ENCODE measurements at places on chromosomes 1 and 21.

DNA sequence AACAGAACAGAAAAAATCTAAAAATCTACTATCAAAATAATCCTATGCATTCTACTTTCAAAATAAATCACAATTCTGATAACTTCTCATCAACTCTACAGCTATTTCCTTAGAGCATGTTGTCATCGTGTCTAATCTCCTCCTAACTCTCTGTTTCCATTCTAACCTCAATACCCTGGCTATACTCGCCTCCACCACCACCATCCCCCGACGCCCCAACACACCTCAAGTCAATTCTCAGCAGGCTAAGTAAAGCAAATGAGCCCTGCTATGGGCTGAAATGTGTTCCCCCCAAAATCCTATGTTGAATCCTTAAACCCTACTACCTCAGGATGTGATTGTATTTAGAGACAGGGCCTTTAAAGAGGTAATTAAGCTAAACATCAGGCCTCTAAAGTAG, 34.6 kb downstream of the NRDC start:
- DNase-seq = peak; percentile 4

GRCh38 chr1:191022856-191023255, 545.2 kb upstream of the BRINP3 start:
- no peak for DNase-seq

DNA sequence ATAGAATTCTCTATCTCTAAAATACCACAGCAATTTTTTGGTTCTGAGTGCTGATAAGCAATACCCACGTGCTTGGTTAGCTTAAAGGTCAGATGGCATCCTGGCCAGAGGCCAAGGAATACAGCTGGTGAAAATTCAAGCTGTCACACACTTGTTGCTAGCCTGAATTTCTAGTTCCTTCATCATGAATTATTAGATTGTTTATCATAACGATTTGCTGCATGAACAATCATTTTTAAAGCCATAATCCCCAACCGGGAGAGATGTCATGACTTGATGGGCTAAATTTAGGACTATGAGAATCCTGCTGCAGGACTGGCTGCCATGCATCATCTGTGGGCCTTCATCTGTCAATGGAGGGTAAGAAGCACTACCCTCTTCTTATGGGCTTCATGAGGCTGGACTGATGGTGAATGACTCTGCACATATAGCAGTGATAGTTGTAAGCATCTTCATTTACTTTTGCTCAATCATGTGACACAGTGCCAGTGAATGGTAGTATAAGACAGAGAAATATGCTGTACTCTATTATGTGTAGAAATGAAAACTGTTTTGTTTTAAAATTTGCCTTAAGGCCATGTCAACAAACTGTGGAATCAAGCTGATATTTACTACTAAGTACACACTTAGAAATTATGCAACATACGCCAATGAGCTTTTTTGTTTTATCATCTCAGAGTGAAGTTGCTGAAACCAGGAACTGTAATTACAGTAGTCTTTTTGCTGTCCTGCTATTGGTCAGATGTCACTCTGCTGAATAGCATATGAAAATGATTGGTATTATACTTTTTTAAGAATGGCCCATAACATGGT, 80.5 kb upstream of the RALGPS2 start:
- no peak for DNase-seq

GRCh38 chr1:217605390-217605789, 25.5 kb downstream of the GPATCH2 start:
- DNase-seq = no peak

DNA sequence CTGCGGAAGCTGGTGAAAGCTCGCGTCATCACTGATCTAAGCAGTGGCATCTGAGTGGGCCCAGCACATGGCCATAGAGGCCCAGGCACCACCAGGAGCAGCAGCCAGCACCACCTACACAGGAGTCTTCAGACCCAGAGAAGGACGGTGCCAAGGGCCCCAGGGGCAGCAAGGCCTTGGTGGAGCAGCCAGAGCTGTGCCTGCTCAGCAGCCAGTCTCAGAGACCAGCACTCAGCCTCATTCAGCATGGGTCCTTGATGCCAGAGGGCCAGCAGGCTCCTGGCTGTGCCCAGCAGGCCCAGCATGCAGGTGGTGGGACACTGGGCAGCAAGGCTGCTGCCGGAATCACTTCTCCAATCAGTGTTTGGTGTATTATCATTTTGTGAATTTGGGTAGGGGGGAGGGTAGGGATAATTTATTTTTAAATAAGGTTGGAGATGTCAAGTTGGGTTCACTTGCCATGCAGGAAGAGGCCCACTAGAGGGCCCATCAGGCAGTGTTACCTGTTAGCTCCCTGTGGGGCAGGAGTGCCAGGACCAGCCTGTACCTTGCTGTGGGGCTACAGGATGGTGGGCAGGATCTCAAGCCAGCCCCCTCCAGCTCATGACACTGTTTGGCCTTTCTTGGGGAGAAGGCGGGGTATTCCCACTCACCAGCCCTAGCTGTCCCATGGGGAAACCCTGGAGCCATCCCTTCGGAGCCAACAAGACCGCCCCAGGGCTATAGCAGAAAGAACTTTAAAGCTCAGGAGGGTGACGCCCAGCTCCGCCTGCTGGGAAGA, 3.2 kb upstream of the ARTN start:
- no peak for DNase-seq

DNA sequence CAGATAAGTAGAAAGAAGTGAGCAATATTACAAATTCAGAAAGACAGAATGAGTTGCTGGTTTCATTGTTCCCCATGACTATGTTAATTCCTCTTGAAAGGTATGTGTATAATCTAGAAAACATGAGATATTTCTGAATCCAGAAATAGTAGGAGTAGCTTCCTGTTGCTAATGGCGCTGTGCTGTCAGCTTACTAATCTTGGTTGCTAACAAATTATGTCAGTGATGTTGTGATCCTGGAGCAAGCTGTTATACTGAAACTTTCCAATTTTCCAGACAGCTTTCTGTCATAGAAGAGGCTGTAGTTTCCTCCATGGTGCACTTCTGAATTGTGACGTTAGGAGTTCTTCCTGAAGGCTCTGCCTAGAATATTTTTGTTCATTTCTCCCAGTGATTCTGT, 372.3 kb downstream of the USP25 start:
- DNase-seq = no peak

DNA sequence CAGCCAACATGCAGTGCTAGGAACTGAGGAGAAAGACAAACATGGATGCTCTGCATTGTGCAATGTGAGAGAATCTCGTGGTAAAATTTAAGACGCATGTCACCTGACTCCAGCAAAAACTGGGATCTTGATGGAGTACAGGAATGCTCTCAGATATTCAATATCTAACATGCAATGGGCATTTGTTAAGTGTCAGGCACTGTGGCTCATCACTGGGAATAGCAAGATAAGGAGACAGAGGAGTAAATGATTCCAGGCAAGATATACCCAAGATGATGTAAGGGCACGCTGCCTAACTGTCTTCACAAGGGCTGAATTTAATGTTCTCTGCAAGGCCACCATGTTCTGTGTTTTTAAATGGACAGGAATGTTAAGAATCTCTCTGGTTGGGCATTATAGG, 67.8 kb downstream of the LPAR3 start:
- no peak for DNase-seq

DNA sequence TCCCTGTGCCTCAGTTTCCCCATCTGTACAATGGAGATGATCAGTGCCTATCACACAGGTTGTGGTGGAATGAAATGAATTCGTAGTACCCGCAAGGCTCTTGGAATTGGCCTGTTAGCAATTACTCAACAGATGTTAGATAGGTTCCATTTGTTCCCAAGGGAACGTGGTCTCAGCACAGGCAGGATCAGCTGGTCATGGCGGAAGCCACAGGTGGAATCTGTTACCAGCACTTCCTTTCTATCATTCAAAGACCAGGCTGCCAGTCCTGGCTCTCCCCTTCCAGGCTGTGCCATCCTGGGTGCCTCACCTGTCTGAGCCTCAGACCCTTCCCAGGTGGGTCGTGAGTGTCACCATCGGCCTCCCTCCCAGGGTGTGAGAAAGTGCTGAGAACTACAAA, 61.5 kb downstream of the FBXO2 start:
- DNase-seq = no peak

DNA sequence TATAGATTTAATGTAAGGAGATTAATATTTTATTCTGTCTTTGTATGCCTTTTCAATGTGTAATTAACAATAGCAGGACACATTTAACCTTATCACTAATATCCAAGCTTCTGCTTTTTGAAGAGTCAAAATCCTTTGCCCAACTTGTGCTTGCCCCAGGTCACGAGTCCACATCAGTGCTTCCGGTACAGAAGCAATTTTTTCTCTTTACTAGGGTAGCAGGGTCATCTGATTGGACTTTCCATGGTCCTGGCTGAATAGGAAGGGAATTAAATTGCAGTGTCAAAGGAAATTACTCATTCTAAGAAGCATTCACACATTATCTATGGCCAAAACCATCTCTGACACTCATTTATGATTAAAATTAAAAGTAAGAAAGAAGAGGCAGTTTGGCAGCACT, 460.5 kb upstream of the ADGRL2 start:
- DNase-seq = no peak

- no peak for DNase-seq
Measured at GRCh38 chr1:175193527-175193910, 943 bp upstream of the KIAA0040 start.

Data from GM12892 (cell line).